NCI-H1105 treated with DMSO at 0.1 percent for 48 hours (cell line): ENCODE measurements at places on chromosomes 3 and 15.

GRCh38 chr3:19488939-19489338, 340.6 kb downstream of the KCNH8 start:
- no peak for DNase-seq

- DNase-seq: peak; percentile 53
Observed at GRCh38 chr3:42061713-42062380, 29.3 kb upstream of the TRAK1 start.

- peak; percentile 38 for DNase-seq
Observed at GRCh38 chr3:192449036-192449435, 278.3 kb downstream of the FGF12 start.

DNA sequence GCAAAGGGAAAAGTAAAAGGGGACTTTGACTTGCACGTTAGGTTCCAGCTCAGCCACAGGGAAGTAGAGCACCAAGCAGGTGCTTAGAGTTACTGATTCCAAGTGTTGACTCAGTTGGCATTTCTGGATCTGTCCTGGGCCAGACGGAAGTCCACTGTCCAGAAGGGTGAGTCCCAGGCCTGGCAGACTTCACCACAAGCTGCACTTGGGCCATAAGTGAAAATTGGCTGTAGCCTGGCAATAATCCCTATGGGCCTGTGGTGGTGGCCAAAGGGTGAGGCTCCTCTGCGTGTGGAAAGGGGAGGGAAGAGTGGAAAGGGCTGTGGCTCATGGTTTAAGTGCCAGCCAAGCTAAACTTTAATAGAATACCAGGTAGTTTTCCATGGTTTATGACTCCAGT, 121.5 kb downstream of the DTWD1 start:
- DNase-seq: no peak

DNA sequence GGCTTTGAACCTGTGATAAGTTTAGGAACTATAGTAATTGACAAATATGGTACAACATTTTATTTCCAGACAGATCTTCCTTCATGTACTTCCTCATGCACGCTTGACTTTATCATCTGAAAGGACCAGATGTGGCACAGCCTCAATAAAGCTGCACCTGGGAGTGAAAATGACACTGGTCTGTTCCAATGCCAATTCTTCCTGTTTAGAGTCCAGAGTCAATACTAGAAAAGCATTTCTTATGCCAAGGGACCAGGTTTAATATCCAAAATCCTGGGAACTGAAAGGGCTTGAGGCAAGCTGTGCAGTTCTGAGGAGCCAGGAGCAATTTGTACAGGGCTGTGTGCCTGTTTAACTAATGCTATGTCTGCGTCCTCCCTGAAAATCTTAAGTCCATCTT, 15.3 kb downstream of the DPH6 start:
- DNase-seq: no peak

DNA sequence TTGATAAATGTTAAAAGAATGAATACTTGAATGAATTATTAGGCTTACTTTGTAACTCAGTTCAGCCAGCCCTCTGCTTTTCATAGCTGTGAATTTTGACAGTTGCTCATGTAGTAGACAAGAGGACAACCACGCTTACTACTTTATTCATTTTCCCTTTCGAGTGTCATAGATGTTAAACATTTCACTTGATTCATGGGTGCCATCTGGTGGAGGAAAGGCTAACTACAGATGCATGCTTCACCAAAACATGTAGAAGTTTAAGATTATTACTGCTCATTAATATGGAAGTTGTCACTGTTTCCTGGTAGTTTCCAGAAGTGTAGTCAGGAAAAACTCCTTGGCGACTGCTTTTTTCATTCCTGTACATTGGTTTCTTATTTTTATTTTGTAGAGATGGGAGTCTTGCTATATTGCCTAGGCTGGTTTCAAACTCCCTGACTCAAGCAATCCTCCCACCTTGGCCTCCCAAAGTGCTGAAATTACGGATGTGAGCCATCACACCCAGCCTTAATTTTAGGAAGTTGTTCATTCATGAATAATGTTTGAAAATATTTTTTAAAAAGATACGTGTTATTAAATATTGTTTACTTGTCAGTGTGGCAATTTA, 163.2 kb downstream of the B3GALNT1 start:
- DNase-seq: no peak

DNA sequence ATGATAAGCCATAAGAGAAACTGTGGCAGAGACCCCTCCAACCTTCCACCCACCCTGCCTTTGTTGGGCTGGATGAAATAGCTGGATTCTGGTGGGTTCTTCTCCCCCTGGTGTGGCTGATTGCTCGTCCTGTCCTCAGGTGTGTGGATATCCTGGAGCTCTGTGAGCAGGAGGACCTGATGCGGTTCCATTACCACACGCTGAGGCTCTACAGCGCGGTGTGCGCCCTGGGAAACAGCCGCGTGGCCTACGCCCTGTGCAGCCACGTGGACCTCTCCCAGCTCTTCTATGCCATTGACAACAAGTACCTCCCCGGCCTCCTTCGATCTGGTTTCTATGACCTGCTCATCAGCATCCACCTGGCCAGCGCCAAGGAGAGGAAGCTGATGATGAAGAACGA, 306.3 kb upstream of the CHRM5 start:
- no peak for DNase-seq

GRCh38 chr15:66171841-66172240, 81.7 kb downstream of the MEGF11 start:
- no peak for DNase-seq

DNA sequence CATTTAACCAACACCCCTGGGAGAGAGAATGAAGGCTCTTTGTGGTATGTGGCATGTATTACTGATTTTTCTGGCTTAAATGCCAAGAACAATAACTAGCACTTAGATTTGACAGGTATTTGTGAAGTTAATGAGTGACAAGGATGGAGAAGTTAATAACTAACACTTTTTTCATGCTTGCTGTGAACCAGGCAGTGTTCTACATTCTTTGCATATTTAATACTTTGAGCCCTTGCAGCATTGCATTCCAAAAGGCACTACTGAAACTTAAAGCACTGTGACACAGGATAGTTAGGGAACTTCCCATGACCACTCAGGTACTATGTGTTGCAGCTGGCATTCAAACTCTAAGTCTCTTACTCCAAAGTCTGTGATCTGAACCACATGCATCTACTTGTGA, 650.6 kb downstream of the ZPLD1 start:
- DNase-seq: no peak

DNA sequence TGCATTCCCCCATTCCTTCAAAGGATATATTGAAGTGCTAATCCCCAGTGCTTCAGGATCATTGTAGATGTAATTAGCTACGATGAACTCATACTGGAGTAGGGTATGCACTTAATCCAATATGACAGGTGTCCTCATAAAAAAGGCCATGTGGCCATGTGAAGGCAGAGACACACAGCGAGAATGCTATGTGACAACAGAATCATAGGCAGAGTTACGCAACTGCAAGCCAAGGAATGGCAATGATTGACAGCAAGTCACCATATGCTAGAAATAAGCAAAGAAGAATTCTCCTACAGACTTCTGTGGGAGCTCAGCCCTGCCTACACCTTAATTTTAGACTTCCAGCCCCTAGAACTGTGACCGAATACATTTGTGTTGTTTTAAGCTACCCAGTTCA, 875.6 kb upstream of the ROBO1 start:
- no peak for DNase-seq

- no peak for DNase-seq
Observed at GRCh38 chr3:71513515-71513914, 70.0 kb downstream of the FOXP1 start.

DNA sequence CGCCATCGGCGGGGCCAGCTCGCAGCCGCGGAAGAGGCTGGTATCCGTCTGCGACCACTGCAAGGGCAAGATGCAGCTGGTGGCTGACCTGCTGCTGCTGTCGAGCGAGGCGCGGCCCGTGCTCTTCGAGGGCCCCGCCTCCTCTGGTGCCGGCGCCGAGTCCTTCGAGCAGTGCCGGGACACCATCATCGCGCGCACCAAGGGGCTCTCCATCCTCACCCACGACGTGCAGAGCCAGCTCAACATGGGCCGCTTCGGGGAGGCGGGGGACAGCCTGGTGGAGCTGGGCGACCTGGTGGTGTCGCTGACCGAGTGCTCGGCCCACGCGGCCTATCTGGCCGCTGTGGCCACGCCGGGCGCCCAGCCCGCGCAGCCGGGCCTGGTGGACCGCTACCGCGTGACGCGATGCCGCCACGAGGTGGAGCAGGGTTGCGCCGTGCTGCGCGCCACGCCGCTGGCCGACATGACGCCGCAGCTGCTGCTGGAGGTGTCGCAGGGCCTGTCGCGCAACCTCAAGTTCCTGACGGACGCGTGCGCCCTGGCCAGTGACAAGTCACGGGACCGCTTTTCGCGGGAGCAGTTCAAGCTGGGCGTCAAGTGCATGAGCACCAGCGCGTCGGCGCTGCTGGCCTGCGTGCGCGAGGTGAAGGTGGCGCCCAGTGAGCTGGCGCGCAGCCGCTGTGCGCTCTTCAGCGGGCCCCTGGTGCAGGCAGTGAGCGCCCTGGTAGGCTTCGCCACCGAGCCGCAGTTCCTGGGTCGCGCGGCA, 1.8 kb downstream of the TLNRD1 start:
- DNase-seq: no peak

- DNase-seq: no peak
Observed at GRCh38 chr3:153079386-153079785, 82.6 kb upstream of the RAP2B start.

- no peak for DNase-seq
Observed at GRCh38 chr15:46682969-46683791, 1034.1 kb upstream of the SEMA6D start.

GRCh38 chr3:42601896-42602581, 1.6 kb downstream of the NKTR start:
- DNase-seq: no peak
